ENCODE measurements at places on chromosomes 3 and 15.
A peak's percentile ranks its signal among the peaks of the same experiment; 100 is the strongest.

DNA sequence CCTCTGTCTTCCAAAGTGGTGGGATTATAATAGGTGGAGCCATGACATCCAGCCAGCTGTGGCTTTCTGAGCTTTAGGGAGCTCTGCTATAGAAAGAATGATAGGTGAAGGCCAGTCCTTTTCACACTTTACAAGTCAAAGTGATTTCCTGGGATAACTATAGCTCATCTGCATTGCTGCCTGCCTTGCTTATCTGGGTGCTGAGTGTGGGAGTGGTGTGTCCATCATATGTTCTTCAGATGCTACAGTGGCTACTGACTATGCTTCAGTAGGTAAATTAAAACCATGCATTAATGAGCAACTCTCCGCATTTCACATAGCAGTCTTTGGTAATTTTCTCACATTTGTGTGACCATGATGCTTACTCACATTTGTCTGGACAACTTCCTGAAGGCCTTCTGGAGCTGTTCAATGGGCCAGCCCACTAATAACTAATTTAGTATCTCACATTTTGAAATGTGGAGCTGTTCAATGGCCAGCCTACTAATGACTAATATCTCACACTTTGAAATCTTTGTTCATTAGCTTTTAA is 23.4 kb downstream of the RHOA start:
- DNase-seq = no peak

- peak; percentile 84 for DNase-seq
Observed at GRCh38 chr3:179147514-179147872, 664 bp upstream of the PIK3CA start.

DNA sequence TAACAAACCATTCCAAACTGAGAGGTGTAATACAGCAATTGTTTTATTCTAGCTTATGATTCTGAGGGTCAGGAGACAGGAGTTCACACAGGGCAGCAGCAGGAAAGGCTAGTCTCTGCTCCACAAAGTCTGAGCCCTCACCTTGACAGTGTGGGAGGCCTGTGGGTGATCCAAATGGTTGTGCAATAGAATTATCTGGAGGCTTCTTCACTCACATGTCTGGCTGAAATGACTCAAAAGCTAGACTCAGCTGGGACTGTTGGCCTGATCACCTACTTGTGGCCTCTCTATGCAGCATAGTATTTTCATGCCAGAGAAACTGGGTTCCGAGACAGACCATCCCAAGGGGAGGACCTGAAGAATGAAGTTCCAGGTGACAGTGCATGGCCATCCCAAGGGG is 233.9 kb upstream of the UBE2E2 start:
- no peak for DNase-seq

- DNase-seq = no peak
Observed at GRCh38 chr3:11638495-11639358, 5.0 kb downstream of the VGLL4 start.

DNA sequence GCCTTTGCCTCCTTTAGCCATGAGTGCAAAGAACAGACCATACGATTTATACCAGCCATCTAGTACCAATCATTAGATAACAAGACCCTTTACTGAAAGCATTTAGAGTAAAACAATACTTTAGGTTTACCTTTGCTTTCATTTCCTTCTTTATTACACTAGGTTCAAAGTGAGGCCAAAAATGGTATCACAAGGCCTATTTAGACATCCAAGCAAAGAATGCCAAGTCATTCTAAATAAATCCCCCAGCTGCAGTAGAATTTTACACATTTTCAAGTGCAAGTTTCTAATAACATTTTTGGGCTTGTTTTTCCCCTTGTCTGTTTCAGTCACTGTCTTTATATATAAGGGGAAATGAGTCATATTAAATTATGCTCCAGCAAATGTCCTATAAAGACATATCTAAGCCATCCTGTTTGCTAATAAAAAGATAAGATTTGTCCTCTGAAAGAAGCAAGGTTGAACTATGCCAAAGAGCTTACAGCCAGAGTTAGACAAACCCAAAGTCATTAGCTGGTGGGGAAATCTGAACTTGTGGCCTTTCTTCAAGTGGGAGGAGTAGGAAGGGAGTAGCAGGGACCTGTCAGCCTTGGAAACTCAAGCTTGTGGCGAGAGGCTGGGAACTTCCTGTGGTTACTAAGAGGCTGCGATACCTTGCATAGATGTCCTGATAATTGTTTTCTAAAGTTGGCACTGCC is 232.7 kb downstream of the MECOM start:
- DNase-seq = peak; percentile 26

- DNase-seq = no peak
Observed at GRCh38 chr15:98363416-98363815, 284.9 kb upstream of the IGF1R start.

- no peak for DNase-seq
Observed at GRCh38 chr3:143783851-143784370, 64.4 kb downstream of the SLC9A9 start.

DNA sequence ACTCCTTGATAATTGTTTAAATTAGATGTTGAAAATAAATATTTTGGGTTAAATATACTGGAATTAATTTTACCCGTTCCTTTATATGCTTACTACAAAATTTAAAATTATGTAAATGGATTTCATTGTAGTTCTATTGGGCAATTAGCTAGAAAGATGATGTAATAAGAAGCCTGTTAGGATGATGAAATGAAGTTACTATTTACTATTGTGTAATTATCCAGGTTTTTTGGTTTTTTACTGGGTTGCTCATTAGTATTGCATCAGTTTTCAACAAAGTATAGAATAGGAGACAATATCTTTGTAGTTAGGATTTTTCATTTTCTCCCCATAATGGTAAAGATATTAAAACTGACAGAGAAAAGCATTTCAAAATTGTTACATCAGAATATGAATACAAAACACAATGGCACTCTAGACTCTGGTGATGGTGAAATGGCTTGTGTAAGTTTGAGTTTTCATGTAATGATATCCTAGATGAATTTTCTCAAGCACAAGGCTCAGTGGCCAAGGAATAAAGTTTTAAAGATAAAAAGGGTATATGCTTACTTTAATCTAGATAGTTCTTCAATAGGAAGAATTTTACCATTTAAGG is 222.0 kb downstream of the P3H2 start:
- DNase-seq = no peak

GRCh38 chr3:72421126-72421525 is 427.1 kb downstream of the SHQ1 start:
- no peak for DNase-seq

DNA sequence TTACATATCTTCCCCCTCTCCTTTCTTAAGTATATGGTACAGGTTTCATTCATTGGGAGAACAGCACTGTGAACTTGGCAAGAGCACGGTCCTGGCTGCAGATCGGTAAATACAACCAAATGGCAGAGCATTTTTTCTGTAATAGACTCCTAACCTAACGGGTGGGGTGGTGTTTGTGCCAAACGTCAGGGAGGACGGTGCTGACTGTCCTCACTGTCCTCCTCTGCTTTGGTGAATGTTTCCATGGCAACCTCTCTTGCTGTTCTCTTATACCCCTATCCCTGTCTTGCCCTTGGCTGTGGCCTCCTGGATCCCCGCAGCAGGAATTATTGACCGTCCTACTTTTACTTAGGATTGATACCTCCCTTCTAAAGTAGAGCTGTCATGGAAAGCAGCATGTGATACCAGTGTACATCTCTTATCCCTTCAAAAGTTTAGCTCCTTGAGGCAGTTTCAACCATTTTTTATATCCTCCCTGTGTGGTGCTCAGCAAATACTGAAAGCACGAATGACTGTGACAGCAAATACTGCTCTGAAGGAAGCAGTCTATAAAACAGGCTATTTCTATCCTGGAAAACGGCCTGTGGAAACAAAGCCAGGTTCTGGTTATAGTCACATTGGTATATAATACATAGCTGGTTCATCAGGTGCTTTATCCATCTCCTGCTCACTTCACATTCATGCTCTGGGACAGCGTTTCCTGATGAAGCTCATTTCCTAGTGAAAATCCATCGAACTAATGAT is 275.4 kb upstream of the C2CD4B start:
- no peak for DNase-seq

DNA sequence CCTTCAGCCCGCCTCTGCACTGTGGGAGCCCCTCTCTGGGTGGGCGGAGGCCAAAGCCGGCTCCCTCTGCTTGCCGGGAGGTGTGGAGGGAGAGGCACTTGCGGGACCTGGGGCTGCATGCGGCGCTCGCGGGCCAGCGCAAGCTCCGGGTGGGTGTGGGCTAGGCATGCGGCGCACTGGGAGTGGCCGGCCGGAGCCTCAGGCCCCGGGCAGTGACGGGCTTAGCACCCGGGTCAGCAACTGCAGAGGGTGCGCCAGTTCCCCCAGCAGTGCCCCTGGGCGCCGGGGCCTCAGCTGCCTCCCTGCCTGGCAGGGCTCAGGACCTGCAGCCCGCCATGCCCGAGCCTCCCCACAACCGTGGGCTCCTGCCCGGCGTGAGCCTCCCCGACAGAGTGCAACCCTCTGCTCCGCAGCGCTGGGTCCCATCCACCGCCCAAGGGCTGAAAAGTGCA is 98.9 kb upstream of the POU1F1 start:
- no peak for DNase-seq

DNA sequence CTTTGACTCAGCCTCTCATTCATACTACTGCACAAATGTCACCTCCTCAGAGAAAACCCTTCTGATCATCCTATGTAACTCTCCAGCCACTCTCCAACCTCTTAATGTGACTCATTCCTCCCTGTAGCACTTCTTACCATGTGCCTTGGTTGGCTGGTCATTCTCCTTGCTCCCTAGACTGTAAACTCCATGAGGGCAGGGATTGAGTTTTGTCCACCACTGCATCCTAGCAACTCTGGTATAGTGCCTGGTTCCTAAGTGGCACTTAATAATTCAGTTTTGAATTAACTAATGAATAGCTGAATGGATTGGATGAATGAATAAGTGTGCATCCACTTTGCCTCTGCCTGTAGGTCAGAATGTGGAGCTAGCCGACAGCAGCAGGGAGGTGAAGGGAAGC is 202.5 kb upstream of the HES1 start:
- no peak for DNase-seq

DNA sequence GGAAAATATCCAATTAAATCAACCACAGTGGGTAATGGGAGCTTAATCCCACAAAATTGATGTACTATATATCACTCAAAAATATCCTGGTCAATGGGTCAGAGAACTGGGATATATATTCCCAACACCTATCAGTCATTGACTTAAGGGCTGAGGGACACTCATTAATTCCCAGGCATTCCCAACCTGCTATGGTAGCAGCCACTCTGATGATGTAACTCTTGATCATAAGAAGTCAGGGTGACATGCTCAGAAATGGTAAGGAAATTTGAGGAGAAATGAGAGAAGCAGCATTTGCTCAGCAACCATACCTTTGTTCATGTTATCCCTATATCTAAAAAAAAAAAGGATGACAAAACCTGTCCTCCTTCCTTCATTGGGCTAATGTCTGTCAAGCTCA is 3.1 kb upstream of the PLOD2 start:
- DNase-seq = no peak

DNA sequence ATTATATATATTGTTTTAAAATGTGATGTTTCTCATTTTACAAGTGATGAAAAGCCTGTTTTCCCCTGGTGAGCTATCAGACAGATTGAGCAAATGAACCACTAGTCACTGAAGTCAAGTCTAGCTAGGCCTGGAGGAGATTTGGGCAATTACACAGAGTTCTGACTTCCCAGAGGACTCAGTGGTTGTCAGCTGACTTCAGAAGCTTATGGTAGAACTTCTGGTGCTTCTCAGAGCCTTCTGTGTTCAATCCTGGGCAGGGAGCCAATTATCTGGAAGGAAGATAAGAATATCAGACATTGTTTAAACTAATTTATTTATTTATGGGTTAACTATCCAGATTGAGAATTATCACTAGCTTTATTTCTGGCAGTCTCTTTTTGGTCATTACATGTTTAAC is 37.7 kb upstream of the NAALADL2 start:
- DNase-seq = no peak
